Islet precursor cell (in vitro differentiated cells): ENCODE measurements at places on chromosomes 16 and 17.

DNA sequence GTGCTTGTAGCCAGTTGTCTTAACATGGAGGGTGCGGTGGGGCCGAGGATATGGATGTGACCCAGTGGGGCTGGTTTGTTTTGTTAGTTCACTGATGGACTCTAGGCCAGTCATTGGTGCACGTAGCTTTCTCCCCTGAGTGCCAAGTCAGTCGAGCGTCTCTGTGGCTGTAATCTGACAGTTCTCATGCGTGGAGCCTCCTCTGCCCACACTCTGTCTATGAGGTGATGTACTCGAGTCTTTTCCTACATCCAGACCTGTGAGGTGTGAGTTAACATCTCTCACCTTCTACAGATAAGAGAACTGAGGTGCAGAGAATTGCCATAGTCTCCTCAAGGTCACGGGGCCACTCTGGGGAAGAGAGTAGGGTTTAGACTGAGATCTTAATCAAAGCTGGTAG, 90.2 kb downstream of the MARCHF10 start:
- peak; percentile 53 for DNase-seq

DNA sequence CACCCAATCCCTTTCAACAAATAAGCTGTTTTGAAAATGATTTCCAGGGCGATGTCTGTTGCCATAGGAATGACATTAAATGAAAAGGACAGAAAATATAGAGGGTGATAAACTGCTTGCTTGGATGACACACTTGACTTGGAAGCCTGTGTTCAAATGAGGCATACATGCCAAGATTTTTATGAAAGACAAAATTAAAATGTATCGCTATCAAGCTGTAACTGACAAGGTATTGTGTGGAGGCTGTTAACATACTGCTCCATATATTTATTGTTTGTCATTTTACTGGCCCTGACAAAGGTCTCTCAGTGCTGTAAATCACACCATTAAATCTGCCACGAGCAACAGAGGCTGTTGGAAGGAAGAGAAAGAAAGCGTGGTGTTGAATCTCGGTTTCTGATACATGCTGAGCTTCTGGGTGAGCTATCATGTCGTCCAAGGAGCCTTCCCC, 456.2 kb upstream of the SALL1 start:
- no peak for DNase-seq

DNA sequence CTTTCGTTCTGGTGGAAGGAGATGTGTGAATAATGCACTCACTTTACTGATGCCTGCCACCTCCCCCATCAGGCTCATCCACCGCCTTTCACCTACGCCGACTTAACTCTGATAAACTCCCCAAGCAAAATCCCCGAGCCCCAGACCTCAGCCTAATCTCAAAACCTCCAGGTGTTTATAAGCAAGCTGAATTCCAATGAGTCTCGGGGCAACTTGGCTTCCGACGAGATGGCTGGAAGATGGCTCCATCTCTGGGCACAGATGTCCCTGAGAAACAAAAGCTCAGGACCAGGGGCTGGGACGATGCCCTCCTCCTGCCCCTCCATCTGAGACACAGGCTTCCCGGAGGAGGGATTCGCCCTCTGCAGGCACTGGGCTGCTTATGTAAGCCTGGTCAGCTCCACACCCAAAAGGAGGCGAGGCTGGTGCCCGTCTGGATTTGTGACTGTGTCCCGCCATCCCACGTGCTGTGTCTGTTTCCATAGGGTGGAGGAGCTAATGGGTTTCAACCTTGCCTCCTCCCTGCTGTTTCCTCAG, 386.4 kb upstream of the TNRC6C start:
- DNase-seq, result peak; percentile 53

DNA sequence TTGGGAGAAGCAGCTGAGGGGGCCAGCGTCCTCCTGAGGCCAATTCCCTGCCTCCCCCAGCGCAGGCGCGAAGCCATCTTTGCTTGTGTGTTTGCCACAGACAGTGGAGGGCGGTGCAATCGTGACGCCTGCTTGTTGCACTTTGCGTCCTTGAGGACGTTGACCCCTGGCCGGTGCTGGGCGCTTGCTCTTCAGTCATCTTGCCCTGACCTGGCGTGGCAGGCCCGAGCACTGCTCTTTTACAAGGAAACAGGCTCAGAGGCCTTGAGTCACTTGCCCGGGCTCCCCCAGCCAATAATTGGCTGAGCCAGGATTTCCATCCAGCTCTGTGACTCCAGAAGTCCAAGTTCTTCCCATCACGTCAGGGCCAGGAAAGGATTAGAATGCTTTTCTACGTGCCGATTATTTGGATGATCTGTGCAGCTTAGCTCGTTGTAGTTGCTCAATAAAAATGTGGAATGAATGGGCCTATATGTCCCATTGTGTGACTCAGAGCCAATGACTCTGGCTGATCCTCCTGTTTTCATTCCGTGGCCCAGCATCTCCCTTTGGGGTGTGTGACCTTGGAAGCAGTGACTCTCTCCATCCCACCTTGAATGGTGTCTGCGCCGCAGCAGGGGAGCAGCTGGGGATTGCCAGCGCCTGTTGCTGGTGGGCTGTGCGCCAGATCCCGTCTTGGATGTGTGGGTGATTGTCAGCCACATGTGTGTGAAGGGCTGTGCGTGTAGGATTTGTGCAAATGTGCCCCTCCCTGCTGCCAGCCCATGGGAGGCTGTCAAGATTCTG, 214.1 kb downstream of the SEC14L1 start:
- peak; percentile 56 for DNase-seq
